DND-41 (cell line): ENCODE measurements at places on chromosomes 7 and 10.

DNA sequence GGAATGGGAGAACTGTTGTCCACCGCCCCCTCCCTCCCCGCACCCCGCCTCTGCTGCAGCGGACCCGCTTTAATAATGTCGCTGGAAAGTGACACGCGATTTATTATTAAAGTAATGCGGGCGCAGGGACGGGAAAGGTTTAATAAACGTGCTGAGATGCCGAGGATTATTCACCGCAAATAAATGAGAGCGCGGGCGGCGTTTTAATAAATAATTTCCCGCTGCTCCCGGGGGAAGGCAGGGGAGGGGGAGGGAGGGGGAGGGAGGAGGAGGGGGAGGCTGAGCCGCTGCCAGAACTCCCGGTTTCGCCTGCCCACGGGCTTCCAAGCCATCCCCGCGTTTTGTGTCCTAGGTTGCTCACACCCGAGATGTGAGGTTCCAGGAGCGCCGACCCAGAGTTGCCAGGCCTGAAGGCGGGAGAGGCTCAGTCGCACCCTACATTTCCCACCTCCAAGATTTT lies 5.1 kb downstream of the KAZALD1 start:
- DNase-seq: no peak

- DNase-seq: no peak
Observed at GRCh38 chr7:138926241-138926612, 55.0 kb downstream of the KIAA1549 start.

GRCh38 chr10:114031073-114031972 lies 12.3 kb upstream of the ADRB1 start:
- no peak for DNase-seq

GRCh38 chr10:132906106-132906505 lies 36.3 kb downstream of the CFAP46 start:
- no peak for DNase-seq

DNA sequence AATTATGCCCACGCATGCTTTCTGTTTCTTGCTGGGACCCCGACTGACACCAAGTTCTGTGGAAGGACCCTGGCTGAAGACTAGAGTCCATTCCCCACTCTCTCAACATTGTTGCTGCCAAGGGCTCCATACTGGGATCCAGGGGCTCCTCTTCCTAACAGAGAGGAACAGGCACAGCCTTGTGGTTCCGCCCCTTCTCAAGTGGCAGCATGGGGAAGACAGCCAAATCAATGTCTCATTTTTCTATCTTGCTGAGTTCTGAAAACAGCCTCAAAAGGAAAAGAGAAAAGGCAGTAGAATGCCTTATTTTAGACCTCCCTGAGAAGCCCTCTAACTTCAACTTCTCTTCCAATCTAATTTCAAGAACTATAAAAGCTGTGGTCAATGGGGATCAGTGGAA lies 23.7 kb upstream of the LAMB1 start:
- DNase-seq: no peak

- no peak for DNase-seq
Observed at GRCh38 chr7:38102507-38102906, 75.5 kb upstream of the STARD3NL start.

- DNase-seq: no peak
Observed at GRCh38 chr10:128386816-128387604, 260.8 kb upstream of the MKI67 start.

GRCh38 chr7:52831321-52831720 lies 204.1 kb upstream of the POM121L12 start:
- DNase-seq: no peak
